ENCODE measurements at places on chromosomes 4 and X.

DNA sequence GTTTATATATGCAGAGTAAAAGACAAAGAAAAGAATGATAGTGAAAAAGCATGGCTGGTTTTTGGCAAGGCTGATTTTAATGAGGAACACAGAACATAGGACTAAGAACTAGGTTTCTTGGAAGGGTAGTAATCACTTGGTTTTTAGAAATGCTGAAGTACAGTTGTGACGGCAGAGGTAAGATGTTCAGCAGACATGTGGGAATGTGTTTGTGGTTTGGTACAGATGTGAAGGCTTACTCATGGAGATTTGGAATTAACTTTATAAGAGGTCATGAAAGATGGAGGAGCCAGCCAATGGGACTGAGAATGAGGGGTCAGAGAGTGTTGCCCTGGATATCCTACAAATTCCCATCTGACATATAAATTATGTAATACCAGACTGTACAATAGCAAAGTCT lies 243.6 kb downstream of the NPFFR2 start:
- no peak for DNase-seq

DNA sequence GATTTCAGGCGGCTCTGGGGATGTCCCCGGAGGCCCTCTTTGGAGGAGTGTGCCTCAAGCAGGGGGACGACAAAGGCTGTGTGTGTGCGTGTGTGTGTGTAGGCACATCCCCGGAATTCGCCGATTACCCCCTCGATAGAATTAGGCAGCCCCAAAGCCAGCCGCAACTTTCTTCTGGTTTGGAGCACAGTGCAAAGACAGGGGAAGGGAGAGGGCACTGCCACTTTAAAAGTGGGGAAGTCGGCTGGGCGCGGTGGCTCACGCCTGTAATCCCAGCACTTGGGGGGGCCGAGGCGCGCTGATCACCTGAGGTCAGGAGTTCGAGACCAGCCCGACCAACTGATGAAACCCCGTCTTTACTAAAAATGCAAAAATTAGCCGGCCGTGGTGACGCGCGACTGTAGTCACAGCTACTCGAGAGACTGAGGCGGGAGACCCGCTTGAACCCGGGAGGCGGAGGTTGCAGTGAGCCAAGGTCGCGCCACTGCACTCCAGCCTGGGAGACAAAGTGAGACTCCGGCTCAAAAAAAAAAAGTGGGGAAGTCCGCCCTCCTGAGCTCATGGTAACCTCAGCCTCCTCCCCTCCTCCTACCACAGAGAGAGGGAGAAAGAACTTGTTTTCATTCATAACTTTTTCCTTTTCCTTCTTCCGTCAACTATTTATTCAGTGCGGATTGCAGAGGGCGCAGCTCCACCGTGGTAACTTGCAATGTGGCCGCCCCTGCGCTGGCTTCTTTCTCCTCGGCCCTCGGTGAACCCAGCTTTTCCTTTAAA lies 2.4 kb downstream of the SPRY1 start:
- peak; percentile 35 for DNase-seq

GRCh38 chr4:56728512-56728911 lies 47.4 kb upstream of the HOPX start:
- DNase-seq: no peak

DNA sequence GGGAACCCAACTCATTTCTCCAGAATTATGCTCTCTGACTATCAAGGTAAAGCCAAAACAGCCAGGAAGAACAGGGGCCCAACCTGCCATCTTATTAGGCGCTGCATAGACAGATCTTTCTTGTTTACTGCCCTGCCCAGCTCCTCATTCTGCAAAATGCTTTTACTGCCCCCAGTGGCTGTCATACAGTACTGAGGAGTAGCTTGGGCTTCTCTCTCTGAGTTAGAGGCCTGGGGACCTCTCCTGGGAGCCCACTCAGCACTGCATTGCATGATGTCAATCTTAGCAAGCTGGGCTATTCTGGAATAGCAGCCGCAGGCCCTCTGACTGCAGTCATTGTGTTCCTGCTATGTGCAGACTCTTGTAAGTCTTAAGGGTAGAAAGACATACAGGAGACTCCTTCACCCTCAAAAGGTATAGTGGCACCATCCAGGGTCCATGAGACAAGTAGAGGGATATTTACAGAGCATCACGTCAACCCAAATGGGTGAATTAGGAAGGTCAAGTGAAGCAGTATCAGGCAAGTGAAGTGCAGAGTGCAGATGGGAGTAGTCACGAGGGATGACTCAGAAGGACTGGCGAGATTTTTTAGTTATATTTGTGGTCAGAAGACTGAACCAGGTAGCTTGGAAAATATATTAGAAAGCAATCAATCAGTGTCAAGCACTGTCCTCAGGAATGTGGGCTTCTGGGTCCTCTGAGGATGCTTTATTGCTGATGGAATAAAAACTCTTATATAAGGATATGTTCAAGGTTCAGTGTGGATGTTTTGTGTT lies 294.1 kb upstream of the SFRP2 start:
- no peak for DNase-seq

GRCh38 chr4:7043284-7044136 lies at the start of gene TADA2B:
Gene TADA2B (plus strand): TSS chr4:7043372. CDS start chr4:7043580, 208 bp downstream.
- no peak for DNase-seq

GRCh38 chr4:61877893-61878292 lies 677.8 kb downstream of the ADGRL3 start:
- DNase-seq: no peak

DNA sequence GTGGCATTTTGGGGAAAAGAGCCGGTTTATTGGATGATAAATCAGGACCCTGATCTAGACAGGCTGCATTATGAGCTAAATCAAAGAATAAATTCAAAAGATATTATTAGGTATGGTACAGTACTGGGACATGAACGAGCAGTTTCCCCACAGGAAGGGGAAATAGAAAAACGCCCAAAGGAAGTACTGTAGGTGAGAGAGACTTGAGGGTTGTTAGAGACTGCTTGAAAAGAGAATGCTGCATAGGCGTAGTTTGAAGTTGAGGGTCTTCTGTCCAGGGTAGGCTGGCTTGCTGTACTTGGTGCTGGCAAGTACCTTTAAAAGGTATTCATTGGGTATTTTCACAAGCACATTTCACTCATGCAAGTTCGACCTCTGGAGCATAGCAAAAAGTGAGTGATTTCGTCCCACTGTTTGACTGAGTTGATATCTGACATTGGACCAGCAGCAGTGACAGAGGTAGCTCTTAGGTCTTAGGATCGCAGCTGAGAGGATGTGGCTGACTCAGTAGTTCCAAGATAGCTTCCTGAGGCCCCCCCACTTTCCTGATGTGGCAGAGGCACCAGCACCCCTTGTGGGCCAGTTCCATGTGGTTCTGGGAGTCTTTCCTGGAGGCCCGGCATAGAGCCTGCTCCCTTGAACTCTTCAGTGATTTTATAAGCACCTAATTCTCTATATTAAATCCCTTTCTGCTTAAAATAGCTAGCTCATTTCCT lies 64.3 kb downstream of the TMEM131L start:
- DNase-seq: no peak

GRCh38 chr4:5940470-5941203 lies 47.8 kb upstream of the CRMP1 start:
- no peak for DNase-seq

DNA sequence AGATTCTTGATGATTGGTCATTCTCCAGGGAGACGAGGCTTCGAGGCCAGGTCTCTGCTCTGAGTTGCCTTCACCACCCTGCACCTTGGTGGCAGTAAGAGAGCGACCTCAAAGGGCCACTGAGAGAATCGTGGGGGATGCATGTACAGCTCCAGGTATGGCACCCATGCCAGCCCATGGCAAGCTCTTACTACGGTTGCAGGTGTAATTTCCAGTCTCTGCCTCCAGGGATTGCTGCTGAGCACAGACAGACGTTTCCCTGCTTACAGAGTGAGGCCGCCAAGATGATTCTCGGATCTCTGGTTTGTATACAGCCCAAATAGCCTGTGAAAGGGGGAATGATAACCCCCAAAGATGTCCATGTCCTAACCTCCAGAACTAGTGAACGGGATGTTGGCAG lies 16.3 kb upstream of the DRD5 start:
- no peak for DNase-seq

DNA sequence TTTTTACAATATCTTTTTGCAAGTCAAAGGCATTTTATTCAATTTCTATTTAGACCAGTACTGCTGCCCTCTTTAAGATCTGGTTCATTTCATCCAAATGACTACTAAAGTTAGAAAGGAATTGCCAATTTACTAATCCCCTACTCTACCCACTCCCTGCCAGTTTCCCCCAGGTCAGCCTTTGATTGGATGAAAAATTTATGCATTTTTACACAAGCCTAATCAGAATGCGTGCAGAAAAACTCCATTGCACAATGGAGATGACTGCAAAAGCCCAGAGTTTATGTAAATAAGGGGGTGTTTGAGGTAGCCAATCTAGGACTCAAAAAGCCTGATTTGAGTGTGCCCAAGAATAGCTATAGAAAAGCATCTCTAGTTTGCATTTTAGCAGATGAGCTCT lies 310.6 kb downstream of the PABPC4L start:
- DNase-seq: no peak

DNA sequence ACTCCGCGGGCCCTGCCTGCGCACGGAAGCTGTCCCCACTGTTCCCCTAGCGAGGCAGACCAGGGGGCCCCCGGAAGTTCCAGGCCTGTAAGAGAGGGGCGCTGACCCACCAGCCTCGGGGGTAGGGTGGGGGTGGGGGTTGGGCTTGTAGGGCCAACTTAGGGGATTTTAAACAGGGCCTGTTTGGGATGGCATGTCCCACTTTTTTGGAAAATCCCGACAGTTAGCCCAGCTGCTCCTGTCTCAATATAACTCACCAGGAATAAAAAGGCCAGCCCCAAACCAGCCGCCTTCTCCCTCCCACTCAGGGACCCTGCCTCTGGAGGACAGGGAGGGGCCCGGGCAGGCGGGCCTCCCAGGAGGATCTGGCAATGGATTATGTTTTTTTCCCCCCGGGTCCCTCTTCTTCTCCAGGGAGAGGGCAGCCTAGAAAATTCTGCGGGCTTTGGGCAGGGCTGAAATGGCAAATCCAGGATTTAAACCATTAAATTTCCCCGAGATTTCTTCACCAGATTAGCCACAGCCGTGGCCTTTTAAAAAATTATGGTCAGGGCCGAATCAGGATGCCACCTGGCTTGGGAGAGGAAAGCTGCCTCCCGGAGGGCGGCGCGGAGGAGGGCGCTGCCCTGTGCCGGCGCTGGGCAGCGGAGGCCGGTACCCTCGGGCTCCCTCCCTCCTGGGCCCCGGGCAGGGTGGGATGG lies 957 bp downstream of the PPP2R2C start:
- DNase-seq: no peak

- peak; percentile 49 for DNase-seq
These were observed 32.1 kb upstream of the MTNR1A start for GRCh38 chr4:186587416-186588018.

DNA sequence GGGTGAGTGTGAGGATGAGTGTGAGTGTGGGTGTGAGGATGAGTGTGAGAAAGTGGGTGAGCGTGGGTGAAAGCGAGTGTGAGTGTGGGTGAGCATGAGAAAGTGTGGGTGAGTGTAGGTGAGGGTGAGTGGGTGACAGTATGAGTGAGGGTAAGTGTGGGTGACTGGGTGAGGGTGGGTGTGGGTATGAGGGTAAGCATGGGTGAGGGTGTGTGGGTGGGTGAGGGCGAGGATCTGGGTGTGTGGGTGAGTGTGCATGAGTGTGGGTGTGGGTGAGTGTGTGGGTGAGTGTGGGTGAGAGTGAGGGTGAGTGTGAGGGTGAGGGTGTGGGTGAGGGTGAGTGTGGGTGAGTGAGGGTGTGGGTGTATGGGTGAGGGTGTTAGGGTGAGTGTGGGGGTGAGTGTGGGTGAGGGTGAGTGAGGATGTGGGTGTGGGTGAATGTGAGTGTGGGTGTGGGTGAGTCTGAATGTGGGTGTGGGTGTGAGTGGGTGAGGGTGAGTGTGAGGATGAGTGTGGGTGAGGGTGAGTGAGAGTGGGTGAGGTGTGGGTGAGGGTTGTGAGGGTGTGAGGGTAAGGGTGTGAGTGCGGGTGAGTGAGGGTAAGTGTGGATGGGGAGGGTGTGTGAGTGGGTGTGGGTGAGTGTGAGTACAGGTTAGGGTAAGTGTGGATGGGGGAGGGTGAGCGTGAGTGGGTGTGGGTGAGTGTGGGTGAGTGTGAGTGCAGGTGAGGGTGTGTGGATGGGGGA lies 48.9 kb downstream of the ING2 start:
- no peak for DNase-seq

GRCh38 chrX:98755912-98756311 lies 1654.2 kb downstream of the PCDH19 start:
- DNase-seq: no peak

DNA sequence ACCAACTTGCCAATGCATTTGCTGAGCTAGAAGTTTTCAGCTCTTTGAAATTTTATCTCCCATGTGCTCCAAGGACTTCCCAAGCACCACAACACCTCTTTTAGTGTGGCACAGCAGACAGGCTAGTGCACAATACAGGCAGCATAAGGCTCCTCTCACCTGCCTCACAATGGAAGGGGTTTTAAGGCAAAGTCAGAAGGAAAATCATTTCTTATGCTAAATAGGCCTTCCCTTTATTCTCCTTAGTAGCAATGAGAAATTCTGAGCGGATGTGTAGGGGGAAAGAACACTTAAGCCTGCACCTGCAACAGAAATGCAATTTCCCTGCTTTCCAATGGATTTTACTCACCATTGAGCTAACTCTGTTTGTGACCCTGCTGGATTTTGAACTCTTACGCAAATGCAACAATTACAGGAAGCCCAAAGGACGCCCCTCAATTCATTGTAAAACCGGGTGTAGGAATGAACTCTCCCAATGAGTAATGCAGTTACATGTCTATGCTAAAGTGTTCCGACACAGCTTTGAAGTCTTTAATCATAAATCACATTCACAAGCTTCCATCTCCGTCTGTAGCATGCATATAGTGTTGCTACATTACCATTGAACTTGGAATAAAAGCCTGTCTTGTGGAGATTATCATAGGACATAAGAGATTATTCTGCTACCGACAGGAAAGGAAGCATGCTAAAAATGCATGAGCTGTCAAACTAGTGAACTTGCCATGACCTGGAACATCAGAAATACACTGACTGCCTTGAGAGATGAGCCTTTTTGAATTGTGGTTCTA lies 1084.9 kb downstream of the RPA4 start:
- no peak for DNase-seq

DNA sequence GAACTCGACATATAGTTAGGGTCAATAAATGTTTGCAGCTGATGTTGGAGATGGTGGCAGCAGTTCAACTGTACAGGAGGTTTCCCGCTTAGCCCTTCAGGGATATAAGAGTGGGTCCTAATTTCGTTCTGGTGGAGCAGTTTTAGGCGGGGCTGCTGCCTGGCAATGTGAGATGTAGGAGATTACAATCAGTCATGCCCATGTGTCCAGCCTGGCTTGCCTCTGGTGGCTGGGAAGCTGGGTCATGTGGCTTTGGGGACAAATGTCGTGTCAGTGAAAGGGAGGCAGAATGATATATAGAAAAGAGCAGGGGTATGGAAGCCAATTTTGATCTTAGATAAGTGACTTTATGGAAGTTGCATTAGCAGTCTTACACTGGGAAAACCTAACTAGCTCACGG lies 129.4 kb downstream of the CLCN4 start:
- DNase-seq: no peak

GRCh38 chrX:40108959-40109287 lies 11.2 kb upstream of the BCOR start:
- DNase-seq: peak; percentile 59
